ENCODE measurements at places on chromosomes 11 and 22.

DNA sequence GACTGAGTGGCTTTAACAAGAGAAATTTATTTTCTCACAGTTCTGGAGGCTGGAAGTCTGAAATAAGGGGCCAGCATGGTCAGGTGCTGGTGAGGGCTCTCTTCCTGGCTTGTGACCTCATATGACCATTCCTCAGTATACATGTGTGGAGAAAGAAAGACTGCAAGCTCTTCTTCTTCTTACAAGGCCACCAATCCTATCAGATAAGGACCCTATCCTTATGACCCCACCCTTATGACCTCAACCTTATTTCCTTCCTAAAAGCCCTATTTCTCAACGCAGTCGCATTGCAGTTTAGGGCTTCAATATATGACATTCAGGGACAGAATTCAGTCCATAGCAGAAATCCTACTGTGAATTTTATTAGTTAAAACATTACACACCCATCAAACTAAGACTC is 124.4 kb upstream of the RAG2 start:
- DNase-seq: no peak

GRCh38 chr11:33920838-33921613 is 29.1 kb upstream of the LMO2 start:
- DNase-seq: no peak

DNA sequence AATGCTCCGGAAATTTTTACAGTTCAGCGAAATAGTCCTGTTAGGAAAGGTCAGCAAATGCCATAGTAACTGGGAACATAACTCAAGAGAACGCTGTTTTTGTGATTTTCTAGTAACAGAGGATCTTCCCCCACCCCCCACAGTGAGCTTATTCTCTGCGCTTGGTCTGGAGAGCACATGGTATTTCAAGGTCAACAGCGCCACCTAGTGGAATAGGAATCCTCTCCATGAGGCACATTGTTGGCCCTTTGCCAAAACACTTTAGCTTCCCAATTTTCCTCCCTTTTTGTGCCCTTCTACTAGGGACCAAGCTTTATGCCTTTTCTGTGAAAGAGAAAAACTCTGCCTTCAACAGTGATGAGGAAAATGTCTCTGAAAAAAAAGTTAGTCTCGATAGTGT is 13.2 kb upstream of the OR4C12 start:
- peak; percentile 54 for DNase-seq

- DNase-seq: no peak
Measured at GRCh38 chr11:14529321-14529720, 9.1 kb upstream of the PSMA1 start.

DNA sequence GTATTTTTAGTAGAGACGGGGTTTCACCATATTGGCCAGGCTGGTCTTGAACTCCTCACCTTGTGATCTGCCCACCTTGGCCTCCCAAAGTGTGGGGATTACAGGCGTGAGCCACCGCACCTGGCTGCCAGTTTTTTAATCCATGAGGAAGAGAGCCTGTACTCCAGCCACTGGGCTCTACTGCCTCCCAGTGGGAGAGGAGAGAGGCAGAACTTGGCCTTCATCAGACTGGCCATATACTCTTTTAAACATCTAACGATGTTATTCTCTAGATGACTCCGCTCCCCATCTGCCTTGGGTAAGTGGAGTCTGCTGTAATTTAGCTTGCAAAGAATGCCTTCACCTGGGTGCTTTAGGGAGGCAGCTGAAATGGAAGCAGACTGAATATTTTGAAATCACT is 34.6 kb downstream of the SLC6A5 start:
- peak; percentile 30 for DNase-seq

DNA sequence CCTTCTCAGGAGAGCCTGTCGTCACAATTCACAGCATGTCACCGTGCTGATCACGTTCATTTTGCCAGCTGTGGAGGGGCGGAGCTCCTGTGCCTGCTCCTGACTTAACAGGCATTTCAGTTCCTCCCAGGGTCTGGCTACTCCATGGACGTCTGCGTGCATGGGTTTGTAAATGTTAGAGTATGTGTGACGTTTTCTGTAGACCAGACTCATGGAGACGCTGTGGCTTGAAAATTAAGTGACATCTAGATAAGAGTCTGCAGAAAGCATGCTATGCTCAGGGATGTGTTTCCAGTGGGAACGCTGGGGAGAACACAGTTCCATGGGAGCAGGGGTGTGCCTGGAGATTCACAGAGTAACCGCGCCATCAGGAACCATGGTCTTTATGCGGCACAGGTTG is 804.0 kb downstream of the TBC1D22A start:
- no peak for DNase-seq

DNA sequence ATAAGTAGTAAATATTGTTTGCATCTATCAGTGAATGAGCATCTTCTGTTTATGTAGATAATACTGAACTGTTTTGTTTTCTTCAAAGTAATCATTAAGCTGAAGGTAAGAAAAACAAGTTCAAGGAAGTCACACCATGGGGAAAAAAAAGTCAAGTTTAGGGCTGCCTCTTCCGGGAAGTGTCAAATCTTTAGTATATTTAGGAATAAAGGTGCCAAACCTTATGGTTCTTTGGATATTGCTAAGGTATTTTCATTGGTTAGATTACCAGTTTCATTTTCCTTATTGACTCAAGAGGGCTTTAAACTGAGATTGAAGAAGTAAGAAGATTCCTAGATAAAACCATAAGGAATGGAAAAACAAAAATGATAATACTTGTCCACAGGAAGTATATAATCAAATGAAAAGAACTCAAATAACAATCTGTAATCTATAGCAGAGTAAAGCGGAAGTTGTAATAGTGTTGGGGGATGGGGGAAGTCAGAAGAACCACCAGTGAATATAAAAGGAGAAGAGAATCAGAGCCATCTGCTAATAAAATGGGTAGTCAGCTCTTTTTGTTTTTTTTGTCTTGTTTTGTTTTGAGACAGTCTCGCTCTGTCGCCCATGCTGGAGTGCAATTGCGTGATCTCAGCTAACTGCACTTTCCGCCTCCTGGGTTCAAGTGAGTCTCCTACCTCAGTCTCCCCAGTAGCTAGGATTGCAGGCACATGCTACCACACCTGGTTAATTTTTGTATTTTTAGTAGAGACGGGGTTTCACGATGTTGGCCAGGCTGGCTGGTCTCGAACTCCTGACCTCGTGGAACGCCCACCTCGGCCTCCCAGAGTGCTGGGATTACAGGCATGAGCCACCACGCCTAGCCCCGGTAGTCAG is 2.3 kb downstream of the ATM start:
- DNase-seq: no peak

DNA sequence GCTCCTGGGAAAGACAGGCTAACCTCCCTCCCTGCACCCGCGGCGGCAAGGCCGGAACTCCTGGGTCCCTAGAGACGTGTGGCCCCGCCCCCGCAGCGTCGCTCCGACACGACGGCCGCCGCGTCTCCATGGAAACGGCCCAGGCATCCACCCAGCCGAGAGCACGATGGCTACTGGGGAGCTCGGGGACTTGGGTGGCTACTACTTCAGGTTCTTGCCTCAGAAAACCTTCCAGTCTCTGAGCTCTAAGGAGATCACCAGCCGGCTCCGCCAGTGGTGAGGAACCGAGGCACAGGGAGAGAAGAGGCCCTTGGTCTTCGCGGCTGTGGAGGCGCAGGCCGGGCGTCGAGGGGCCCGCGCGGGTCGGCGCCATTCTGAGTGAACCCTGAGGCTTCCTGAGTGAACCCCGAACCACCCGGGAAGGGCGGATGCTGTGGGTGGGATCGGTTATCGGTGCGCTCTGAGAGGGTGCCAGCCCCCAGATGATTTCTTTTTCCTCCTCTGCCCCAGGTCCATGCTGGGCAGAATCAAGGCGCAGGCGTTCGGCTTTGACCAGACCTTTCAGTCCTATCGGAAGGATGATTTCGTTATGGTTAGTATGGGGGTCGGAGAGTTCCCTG is at the start of gene CFAP300:
CFAP300 (plus strand) TSS at position 133 of the 620 bp plus-strand sequence; CDS start at position 167, 34 bp downstream.
- DNase-seq: peak; percentile 50

DNA sequence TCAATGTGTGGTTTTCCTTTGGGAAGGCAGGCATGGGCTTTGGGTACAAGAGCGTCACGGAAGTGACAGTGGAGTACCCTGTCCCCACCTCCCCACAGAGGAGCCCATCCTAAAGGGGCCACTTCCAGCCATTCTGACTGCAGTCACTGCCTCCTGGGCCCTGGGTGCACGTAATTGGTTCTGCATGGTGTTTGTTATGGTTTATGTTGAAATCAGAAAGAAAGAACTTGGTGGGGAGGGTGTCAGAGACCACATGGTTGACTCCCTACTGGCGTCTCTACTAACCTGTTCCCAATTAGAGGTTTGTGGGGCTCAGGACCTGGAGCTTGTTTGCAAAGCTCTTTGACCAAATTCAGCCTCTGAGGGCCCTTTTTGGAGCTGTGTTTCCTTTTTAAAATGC is 40.8 kb downstream of the RIBC2 start:
- DNase-seq: no peak

- DNase-seq: no peak
Measured at GRCh38 chr11:17418444-17419081, 30.1 kb upstream of the KCNJ11 start.

GRCh38 chr22:36447632-36448031 is 33.8 kb downstream of the TXN2 start:
- DNase-seq: no peak

DNA sequence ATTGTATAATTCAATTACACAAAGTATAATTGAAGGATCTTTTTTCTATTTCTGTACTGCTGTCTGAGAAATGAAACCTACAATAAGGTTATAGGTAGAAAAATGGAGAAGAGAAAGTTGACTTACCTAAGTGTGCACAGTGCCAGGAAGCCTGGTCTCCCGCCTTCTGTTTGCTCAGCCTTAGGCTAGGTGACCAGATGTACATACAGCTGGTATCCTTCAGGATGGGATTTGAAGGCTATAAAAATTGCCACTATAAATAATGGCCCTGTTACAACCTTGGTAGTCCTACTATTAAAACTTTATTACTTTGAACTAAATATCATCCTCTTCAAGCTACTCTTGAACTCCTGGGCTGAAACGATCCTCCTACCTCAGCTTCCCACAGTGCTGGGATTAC is 19.7 kb downstream of the OR51E2 start:
- peak; percentile 56 for DNase-seq

DNA sequence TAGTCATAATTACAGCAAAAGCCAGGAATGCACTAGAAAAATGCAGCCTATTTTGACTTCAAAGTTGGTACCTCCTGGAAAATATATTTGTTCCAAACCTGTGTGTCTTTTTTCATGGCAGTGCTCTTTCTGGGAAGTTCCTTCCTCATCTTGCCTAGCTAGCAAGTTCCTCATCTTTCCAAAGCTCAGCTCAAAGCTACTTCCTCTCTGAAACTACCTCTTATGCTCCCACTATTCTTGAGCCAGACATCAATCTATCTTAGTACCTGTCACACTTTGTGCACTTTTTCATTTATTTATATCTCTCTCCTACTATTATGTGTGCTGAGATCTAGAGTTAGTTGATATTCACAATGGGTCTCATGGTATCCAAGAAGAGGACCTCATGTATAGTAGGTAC is 191.6 kb upstream of the CCDC90B start:
- no peak for DNase-seq

DNA sequence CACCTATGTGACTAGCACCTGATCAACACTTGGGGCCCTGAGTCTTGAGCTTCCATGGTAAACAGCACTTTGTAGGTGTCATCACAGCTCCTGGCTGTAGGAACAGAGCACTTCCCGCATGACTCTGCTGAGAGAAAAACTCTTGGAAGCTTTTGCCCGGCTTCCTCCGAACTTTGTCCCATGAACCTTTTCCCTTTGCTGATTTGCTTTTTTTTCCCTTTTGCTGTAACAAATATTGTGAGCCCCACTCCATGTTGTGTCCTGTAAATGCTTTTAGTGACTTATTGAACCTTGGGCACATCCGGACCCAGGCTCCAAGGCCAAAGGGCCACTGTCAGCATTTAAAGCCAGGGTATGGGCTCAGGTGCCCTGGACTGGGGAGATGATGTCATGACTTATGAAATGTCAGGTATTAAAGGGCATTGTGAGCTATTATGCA is 391.1 kb downstream of the TENM4 start:
- no peak for DNase-seq

- no peak for DNase-seq
Measured at GRCh38 chr11:134386945-134387344, 25.1 kb downstream of the B3GAT1 start.

DNA sequence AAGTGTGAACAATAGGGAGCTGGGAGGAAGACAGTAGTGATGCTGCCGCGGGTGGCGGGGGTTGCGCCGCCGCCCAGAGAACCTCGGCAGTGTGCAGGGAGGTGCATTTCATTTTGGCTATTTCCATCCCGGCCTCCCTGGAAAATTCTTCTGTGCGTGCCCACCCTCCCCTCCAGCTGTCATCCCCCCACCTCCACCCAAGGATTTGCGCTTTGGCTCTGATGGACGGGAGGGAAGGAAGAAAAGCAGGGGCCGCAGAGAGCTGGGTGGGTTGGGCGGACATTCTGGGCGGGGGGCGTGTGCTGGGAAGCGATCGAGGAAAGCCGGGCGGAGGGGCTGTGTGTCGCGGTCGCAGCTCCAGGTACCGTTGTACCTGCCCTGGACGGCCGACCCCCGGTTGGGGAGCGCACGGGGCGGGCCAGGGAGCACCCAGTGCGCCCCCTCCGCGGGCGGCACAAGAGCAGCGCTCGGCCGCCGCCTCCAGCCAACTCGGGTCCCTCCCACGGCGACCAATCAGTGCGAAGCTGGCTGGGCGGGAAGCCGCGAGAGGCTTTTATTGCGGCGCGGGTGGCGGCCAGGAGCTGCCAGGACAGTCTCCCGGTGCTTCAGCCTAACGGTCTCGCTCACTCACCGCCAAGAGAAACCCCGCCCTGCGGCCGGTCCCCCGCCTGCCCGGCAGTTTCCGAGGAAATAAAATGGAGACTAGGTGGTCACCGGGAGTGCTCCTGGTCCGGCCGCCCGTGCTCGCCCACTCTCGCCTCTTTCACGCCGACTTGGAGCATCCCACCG is 1.6 kb downstream of the NCAM1 start:
- peak; percentile 88 for DNase-seq

DNA sequence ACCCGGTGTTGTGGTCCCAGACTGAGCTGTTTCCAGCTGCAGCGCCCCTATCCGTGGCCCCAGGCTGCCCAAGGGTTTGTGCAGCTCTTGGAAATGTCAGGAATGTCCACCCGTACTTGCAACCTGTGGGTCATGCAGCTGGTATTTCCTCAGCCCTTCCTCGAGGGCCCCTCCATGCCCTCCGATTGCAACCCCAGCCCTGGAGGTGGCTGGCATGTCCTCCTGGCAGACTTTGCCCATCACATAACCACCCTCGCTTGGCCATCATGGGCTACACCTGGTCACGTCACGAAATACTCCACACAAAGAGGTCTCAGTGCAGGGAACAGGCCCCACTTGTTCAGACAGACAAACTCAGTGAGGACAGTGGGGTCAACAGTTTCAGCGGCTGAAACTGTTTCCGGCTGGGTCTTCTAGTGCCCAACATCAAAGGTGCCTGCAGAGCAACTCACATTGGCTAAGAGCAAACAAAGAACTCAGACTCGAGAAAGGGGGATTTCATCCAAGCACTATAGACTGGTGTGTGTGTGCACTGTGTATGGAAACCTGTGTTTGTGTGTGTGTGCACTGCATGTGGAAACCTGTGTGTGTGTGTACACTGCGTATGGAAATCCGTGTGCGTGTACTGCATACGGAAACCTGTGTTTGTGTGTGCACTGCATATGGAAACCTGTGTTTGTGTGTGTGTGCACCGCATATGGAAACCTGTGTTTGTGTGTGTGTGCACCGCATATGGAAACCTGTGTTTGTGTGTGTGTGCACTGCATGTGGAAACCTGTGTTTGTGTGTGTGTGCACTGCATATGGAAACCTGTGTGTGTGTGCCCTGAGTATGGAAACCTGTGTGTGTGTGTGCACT is 72.8 kb upstream of the CCND1 start:
- no peak for DNase-seq

GRCh38 chr11:65053827-65054508 is 4.4 kb downstream of the NAALADL1 start:
- no peak for DNase-seq

GRCh38 chr11:96642583-96642982 is 252.8 kb downstream of the JRKL start:
- DNase-seq: no peak

Measured in NCI-H524 (cell line).